ENCODE measurements at places on chromosomes 7 and 10. TPM values are rescaled to one million over a fixed set of nuclear protein-coding genes. Genes with fewer than 3 reads are reported as not detected.

The STMP1 gene
- total RNA-seq: 28.1 TPM

The VWDE gene
- 0.58 TPM for total RNA-seq

The TBXAS1 gene
- total RNA-seq: 15.6 TPM

The MARCHF5 gene
- 35.2 TPM for total RNA-seq

The EIF4EBP2 gene
- 13.6 TPM for total RNA-seq

The IRF5 gene
- 15.3 TPM for total RNA-seq

The TBRG4 gene
- 111 TPM for total RNA-seq

The GNGT1 gene
- total RNA-seq: not detected

The CHST15 gene
- total RNA-seq: 7.1 TPM

The ARMC3 gene
- total RNA-seq: 0.79 TPM

The TACR2 gene
- total RNA-seq: 0.14 TPM

The ITGB8 gene
- total RNA-seq: 1.4 TPM

The TIMM23B gene
- 17.8 TPM for total RNA-seq

The ATRNL1 gene
- 0.32 TPM for total RNA-seq

The LRRC18 gene
- total RNA-seq: not detected

The MLXIPL gene
- 1.1 TPM for total RNA-seq

The PSD gene
- total RNA-seq: 0.27 TPM

The ZNF655 gene
- total RNA-seq: 55.3 TPM

The CDK13 gene
- total RNA-seq: 20.8 TPM

The INHBA gene
- 0.23 TPM for total RNA-seq

The EPHA1 gene
- 0.05 TPM for total RNA-seq

The CD36 gene
- total RNA-seq: not detected
